ENCODE measurements at places on chromosomes 1 and 21. TPM values are rescaled to one million over a fixed set of nuclear protein-coding genes. Genes with fewer than 3 reads are reported as not detected.

DNA sequence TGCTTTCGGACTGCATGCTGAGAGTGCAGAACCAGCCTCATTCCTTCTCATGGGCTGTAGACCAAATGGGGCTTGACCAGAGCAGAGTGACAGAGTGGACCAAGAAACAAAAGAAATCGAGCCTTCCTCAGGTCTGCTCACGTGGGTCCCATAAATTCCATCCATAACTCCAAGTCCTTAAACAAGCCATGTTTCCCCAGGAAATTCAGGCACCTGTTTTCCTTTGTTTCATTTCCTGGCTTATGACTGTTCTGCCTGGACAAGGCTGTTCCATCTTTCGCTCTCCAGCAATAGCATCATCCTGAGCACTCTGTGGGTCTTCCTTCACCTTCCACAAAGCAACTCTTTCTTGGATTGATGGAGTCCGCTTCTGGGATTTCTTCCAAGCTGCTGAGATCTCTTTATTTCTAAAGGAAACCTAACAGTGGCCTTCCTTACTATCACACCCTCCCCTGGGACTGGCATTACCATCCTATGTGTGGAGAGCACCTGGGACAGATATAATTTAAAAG, 63.9 kb downstream of the LAMC2 start:
- DNase-seq, result no peak

- DNase-seq, result no peak
Measured at GRCh38 chr1:68347415-68347814, 102.3 kb downstream of the RPE65 start.

DNA sequence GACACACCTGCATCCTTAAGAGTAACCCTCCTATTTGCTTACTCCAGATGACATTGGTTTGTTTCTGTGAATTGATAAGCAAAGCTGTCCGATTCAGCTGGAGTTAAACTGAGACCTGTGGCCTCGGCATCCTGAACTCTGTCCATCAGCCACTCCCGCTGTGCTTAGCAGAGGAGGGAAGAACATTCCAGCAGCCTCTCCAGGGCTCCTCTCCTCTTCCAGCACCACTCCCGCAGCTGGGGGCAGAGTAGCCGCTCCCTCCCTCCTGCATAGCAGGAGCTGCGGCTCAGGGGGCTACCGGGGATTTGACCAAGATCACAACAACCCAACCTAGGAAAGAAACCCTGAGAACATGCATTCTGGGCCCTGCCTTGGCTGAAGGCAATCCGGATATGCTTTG, 8.8 kb downstream of the LRRC38 start:
- no peak for DNase-seq

- DNase-seq, result no peak
Measured at GRCh38 chr1:171739656-171740055, 2.2 kb downstream of the VAMP4 start.

- DNase-seq, result no peak
Measured at GRCh38 chr21:40850071-40850470, 3.1 kb upstream of the DSCAM start.

DNA sequence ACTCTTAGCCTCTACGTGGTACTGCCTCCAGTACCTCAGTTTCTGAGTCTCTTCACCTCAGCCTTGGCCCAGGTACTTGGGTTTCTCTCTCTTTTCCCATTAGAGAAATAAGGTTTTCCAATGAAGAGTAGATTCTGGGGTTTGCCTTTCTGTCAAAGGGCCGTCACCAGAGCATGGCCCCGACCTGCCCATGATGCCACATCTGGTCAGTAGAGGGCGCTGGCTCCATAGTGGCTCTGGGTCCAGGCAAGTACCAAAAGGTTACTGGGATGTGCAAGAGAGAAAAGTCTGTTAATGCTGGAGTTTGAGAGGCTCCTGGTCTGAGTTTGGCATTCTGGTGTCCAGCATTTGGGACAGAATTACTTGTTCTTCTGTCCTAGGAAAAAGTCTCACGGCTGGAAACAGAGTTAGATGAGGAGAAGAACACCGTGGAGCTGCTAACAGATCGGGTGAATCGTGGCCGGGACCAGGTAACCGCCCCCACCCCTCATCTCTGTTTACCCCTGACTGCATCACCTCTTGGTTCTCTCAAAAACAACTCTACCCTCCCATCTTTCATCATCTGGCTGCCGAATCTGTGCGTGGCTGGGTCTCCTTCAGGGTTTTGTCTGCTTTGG, 5.3 kb upstream of the TUFT1 start:
- DNase-seq, result no peak

- no peak for DNase-seq
Measured at GRCh38 chr21:29207201-29207600, 76.8 kb downstream of the MAP3K7CL start.

DNA sequence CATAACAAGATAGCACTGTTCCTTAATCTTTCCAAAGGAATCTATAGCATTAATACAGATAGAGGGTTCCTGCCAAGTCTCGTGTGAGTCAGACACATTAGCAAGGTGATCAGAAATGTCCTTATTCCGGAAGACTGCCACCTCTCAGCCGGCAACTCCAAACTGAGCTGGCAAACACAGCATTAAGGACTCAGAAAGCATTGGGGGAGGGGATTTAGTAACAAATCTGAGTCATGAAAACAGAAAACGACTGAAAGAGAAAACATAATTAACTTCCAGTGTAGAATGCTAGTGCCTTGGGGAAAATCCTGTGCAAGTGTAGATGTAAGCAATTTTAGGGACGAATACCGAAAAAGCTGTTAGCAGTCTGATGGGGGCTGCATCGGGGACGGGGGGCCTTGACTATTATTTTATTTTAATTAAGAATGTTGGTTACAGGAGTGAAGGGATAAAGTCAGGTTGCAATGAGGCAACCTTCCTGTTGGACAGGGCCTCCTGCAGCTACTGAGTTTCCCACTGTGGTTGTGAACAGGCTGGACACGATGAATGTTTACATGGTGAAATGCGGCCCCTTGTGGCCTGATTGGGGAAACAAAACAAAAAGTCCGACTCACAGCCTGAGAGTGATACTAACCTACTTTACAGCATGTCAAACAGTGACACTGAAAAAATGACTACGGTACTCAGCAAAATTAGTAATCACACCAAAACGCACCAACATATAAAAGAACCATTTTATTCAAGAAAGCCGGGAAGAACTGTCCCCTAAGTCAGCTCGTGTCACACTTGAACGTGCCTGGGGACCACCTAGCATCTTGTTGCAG, 20.7 kb downstream of the MIS18A start:
- DNase-seq, result peak; percentile 74

GRCh38 chr1:225694151-225694603, 41.3 kb upstream of the ENAH start:
- no peak for DNase-seq

- DNase-seq, result no peak
Measured at GRCh38 chr1:20411196-20411980, 74.6 kb downstream of the CAMK2N1 start.

- no peak for DNase-seq
Measured at GRCh38 chr1:92968138-92969032, 7.1 kb upstream of the DIPK1A start.

Gene CA6
- 0.12 TPM for polyA plus RNA-seq

Gene SPRR2F
- 11.8 TPM for polyA plus RNA-seq

Gene F5
- polyA plus RNA-seq, result 1.6 TPM

Gene NEK2
- polyA plus RNA-seq, result 20.7 TPM

Gene CLCA2
- not detected for polyA plus RNA-seq

Gene TMEM269
- 0.95 TPM for polyA plus RNA-seq

Gene HCRTR1
- 0.16 TPM for polyA plus RNA-seq

All from left renal pelvis (tissue), 4 donors.